ENCODE measurements at places on chromosomes 2 and 18.

DNA sequence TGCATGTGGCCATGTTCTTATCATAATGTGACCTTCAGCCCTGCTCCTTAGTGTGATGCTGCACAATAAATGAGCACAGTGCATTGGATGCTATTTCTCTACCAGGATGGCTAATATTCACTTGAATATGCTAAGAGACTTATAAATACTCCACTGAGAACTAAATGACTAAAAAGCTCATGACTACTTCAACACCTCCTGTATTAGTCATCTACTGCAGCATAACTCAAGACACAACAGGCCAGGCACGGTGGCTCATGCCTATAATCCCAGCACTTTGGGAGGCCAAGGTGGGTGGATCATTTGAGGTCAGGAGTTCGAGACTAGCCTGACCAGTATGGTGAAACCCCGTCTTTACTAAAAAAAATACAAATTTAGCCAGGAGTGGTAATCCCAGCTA lies 213.4 kb downstream of the RND3 start:
- no peak for DNase-seq

- DNase-seq: no peak
These were observed 9.0 kb upstream of the FLACC1 start for GRCh38 chr2:201366146-201366545.

DNA sequence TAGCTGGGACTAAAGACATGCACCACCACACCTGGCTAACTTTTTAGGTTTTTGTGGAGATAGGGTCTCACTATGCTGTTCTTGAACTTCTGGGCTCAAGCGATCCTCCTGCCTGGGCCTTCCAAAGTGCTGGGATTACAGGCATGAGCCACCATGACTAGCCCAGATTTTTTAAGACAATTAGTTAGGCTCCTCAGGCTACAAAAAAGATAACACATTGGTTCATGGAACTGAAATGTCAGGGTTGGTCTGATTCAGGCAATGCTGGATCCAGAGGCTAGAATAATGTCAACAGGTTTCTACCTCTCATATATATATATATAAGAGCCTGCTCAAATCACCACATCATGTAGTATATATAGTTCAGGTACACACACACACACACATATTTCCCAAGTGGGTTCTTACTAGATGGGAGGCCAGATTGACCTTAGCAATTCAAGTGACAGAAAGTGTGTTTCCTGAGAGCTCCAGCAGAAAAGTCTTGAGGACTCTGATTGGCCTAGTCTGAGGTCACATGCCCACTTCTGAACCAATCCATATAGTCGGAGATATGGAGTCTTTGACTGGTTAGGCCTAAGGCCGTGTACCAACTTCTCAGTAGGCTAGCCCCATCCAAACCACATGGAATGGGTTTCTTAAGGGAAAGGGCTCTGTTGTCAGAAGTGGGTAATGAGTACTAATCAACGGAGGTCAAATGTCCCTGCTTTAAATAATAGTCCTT lies 72.6 kb upstream of the LAPTM4A start:
- DNase-seq: no peak

DNA sequence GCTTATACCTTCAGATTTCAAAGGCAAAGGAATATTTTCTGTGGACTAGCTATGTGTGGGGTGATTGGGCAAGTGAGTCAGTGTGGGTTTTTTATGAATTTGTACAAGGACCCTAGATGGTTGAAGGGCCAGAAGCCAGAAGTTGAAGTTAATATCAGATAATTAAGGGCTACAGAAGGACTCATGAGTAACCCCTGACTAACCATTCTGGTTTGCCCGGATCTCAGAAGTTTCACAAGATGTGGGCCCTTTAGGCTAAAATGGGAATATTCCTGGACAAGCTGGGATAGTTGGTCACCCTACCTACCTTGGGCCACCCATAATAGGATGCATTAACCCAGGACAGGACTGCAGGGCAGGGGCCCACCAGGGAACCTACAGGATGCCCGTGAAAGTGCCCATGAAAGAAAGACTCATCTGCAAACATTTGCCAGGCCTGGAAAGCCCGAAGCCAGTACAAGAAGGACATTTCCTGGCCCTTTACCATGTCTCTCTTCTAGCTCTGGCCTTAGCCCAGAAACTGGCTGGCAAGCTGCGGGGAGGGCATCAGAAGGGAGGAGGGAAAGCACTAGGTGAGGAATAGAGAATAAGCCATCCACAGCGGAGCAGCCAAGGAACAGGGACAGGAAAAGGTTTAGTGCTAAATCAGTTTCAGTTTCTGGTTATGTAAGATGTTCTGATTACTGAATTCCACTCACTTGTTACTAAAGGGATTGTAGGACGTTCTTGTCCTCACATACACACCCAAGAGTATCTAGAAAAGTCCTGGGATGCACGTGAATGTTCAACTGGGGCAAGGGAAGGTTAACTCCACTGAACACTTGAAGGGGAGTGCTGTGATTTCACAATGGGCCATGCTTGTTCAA lies 33.6 kb downstream of the GCG start:
- peak; percentile 21 for DNase-seq

All from adipocyte (in vitro differentiated cells).